Ovary (tissue), 10 donors: ENCODE measurements at places on chromosomes 16 and 17. TPM values are rescaled to one million over a fixed set of nuclear protein-coding genes. Genes with fewer than 3 reads are reported as not detected.

Gene TM4SF5
- not detected for polyA plus RNA-seq

Gene MT4
- polyA plus RNA-seq = not detected

Gene TPSG1
- 0.08 TPM for polyA plus RNA-seq

Gene SBK1
- 0.79 TPM for polyA plus RNA-seq

Gene NOL3
- 23.1 TPM for polyA plus RNA-seq

Gene ITGA2B
- 1.6 TPM for polyA plus RNA-seq
